ENCODE measurements at places on chromosomes 5 and 9.

DNA sequence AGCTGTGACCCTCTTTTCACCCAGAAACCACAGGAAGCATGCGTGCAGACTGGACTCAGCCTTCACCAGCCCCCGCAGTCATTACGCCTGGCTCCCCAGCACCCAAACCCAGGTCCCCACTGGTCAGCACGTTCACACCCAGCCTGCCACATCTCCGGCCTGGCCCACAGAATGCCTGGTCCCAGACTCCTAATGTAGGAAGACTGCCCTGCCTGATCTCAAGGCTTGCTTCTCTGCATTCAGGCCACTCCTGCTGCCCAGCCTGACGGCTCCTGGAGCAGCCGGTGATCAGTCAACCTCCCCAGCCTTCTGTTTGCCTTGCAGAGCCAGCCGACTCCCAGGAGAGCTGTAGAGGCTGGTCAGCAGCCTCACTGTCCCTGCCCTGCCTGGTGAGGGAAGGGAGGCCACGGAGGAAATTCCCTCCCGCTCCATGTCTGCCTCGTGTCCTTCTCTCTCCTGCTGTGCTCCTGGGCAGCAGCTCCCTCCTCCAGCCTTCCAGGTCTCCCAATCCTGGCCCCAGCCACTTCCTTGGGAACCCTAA is 25.4 kb downstream of the ADAMTS2 start:
- DNase-seq: no peak

DNA sequence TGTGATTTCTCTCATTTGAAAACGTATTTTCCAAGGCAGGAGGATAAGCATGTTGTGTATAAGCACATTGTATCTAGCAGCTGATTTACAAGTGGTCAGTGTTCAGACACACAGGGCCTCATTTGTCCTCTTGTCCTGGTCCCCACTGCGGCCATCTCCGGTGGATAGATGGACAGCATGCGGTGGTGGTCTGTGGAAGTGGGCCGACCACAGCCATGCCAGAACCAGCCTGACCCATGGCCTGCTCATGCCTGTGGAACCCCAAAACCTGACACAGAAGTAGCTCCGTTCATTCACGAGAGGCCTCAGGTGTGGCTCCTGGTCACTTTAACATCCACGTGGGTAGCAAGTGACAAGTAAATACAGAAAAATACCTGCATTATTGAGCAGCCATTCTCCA is 14.6 kb downstream of the IRX2 start:
- DNase-seq: no peak

GRCh38 chr9:114538241-114538640 is 33.0 kb upstream of the WHRN start:
- DNase-seq: peak; percentile 19

GRCh38 chr5:124663101-124663506 is 83.3 kb downstream of the ZNF608 start:
- DNase-seq: no peak
